ENCODE measurements at places on chromosomes 7 and 10.
A peak's percentile ranks its signal among the peaks of the same experiment; 100 is the strongest.

- no peak for DNase-seq
Observed at GRCh38 chr7:81439591-81439990, 330.3 kb downstream of the HGF start.

- no peak for DNase-seq
Observed at GRCh38 chr7:12386313-12386740, 17.3 kb downstream of the VWDE start.

GRCh38 chr10:112250555-112250954, 32.6 kb upstream of the TECTB start:
- DNase-seq: no peak

DNA sequence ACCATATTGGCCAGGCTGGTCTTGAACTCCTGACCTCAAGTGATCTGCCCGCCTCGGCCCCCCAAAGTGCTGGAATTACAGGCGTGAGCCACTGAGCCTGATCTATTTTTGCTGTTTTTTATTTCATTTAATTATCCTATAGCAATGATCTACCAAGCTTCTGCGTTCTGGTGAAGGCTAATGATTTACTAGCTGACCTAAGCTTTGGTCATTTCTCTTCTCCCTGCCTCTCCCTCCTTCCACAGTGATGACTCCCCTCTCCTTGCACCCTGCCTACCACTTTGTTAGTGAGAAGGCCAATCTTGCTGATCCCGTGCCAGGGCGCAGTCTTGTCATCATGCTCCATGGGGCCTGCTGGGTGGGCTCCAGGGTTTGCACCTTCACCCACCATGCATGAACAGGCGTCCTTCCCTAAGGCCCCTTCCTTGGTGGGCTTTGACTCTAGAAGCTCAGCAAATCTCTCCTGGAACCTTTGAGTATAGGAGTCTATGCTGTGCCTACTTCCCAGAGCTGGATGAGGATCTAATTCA, 11.9 kb upstream of the ZCCHC24 start:
- DNase-seq: no peak

DNA sequence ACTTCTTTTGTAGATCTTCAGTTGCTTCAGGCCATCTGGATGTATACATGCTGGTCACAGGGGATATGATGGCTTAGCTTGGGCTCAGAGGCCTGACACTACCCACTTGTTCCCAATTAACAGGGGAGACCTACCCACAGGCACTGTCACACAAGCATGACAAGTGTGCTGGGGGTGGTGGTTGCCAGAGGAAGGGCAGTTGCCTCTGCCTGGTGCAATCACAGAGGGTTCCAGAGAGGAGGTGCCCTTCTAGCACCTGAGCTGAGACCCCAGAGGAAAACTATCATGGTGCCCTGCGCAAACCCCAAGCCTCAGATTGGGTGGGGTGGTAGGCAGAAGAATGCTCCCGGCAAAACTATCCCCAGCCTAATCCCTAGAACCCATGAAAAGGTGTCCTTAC, 65.6 kb upstream of the NANOS1 start:
- DNase-seq: no peak

- DNase-seq: no peak
Observed at GRCh38 chr10:98528805-98529183, 82.1 kb upstream of the HPS1 start.

GRCh38 chr7:33769930-33770329, 135.4 kb upstream of the BMPER start:
- DNase-seq: no peak

DNA sequence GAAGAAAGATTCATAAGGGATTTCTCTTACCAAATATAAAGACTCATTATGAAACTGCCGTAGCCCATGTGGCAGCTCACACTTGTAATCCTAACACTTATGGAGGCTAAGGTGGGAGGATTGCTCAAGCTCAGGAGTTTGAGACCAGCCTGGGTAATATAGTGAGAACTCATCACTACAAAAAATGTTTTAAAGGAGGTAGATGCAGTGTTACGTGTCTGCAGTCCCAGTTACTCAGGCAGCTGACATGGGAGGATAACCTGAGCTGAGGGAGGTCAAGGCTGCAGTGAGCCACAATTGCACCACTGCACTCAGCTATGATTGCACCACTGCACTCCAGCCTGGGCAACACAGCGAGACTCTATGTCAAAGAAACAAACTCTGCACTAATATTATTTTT, 18.1 kb upstream of the DNA2 start:
- no peak for DNase-seq

DNA sequence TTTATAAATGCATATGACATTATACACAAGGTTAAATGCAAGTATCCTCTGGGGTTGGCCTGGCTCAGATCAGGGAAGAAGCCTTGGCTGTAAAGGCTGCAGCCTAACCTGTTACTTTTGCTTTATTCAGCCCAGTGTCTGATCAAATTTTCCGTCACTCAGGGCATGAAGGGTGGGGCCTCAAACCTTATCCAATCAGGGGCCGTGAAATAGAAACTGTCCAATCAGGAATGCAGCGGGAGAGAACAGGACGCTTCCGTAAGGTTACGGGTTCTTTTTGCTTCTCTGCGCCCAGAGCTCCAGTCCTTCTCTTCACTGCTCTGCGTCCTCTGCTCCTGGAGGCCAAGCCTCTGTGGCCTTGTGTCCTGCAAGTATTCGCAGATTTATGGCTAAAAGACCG, at the start of gene ZNF716:
ZNF716 (plus strand) TSS at position 274 of the 400 bp plus-strand sequence; CDS start at position 386, 112 bp downstream.
- DNase-seq: no peak

DNA sequence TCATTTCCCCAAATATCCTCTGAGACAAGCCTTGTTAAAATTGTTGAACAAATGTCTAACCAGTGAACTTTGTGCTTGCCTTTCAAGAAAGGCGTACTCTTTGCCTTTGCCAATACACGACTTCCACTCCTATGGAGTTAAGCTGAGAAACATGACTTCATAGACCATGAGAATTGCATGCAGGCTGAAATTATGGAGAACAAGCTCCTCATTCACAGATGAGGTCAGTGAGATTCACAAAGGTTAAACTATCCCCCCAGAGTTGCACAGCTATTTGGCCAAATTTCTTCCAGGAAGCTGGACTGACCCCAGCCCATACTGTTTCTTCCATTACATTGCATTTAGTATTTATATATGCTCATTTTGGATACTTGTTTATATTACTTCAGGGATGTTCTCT, 221.4 kb upstream of the SEMA3C start:
- no peak for DNase-seq

- DNase-seq: peak; percentile 35
Observed at GRCh38 chr7:154928136-154929005, 74.6 kb downstream of the PAXIP1 start.

DNA sequence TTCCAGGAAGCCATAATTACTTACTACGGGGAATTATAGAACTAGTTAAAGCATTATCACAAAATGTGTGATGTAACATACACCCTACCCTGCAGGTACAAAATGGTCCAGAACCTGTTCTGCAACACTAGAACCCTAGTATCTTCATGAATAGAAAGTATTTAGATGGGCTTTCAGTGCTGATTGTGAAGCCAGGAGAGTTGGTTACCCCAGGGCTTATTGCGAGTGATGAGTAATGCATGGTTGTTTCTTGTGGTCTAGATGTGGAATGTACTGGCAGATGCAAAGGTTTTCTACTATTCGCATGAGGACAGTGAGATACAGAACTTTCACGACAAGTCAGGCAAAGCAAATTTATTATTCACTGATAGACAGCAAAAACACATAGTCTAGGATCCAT, 33.6 kb upstream of the AGR3 start:
- no peak for DNase-seq

GRCh38 chr7:8190119-8190895, 71.7 kb downstream of the ICA1 start:
- peak; percentile 58 for DNase-seq

DNA sequence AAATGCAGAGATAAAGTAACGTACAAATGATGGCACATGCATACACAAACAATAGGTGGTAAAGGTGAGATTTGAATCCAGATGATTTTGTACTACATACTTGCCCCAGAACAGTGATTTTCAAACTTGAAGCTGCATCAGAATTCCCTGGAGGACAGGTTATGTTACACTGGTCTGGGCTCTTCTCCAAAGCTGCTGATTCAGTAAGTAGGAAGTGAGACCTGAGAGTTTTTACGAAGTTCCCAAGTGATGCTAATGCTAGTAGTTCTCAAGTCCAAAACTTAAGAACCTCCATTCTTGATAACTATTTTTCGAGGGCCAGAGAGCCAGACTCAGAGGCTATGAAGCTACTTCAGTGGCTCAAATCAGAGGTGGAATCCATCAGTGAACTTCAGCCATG, 159.0 kb upstream of the POM121L12 start:
- DNase-seq: no peak

GRCh38 chr10:115774721-115775120, 498.3 kb downstream of the GFRA1 start:
- DNase-seq: no peak

GRCh38 chr7:112065758-112066157, 140.4 kb downstream of the DOCK4 start:
- no peak for DNase-seq

DNA sequence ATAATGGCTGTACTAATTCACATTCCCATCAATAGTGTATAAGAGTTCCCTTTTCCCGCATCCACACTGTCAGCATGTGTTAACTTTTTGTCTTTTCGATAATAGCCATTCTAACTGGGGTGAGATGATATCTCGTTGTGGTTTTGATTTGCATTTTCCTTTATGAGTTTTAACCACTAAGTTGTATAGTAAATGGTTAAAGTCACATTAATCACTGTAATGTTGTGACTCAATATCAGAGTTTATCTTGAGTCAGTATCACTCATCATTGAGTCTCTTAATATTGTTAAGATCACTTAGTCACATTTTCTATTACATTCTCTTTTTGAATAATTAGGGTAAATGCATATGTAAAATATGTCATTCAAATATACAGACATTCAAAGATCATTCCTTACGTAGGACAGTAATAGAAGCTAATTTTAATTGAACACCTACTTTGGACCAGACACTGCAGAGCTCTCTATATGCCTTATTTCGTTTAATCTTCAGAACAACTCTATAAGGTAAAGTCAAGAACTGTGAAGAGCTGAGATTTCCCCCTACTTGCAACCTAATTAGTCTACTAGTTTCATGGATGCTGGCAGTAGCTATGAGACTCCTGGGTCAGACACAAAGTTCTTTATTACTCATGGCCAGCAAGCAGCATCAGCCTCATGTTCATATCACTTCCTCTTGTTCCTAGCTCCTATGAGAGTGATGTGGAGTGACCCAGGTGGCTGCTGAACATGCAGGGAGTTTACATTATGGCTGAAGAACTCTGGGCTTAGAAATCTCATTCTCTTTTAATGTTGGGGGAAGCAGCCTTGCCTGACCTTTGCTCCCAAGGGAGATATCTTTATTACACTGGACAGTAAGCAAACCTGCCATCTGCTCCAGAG, 30.5 kb downstream of the CREB5 start:
- no peak for DNase-seq

DNA sequence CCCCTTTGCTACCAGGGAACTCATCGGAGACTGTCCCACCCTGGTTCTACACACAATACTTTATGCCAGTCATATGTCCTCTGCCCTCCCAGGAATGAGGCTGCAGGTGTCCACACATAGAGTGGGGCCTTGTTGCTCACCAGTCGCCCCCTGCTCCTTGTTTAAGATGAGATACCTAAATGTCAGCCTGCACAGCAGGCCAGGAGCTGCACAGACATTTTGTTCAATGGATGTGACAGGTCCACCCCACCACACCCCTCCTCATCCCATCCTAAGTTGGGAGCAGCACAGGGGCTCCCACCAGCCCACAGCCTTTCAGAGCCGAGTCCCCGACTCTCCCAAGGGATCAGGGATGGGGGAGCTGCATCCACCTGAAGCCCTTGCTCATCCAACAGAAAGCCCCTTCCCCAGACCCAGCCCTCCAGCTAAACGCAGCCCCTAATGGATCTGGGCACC, 6.2 kb upstream of the GRID1 start:
- no peak for DNase-seq

DNA sequence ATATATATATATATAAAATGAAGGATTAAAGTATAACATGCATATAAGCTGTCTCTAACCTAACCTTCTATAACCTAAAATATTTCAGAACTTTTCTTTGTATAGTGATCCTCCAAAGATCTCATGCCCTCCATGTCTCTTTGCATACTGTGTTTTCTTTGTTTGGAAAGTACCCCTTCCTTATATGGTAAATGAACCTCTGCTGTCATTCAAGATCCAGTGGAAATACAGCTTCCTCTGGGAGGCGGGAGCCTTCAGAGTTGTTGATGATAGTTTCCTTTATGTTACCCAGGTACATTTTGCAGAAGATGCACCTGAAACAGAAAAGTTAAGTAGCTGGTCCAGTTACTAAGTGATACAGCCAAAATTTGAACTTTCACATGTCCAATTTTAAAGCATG, 233.3 kb upstream of the FOXP2 start:
- no peak for DNase-seq

Data from activated CD4-positive, alpha-beta T cell treated with anti-CD3 and anti-CD28 coated beads, Interleukin-2, amount 50 U/mL, for 24 hours (primary cell).